NCI-H526 (cell line): ENCODE measurements at places on chromosomes 4 and X.
A peak's percentile ranks its signal among the peaks of the same experiment; 100 is the strongest.

DNA sequence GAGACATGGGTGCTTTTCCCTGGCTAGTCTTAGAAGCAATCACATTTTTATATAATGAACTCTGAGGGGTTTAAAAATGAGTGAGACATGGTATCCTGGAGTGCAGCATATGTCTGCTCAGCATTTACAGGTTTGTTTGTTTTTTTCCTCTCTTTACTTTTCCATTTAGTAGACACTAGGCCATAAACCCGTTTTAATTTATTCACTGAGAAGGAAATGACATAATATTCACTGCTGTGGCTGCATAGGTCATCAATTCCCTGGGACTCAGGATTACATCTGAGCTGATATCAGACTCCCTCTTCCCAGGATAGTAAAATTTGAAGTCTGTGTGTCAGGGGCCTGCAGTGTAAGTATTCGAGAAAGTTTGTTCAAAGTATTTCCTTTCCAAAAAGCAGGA lies 178.9 kb upstream of the SPRY1 start:
- DNase-seq = no peak

GRCh38 chr4:111937368-111937767 lies 207.9 kb upstream of the FAM241A start:
- DNase-seq = peak; percentile 41

- no peak for DNase-seq
Measured at GRCh38 chr4:31114816-31115215, 394.6 kb downstream of the PCDH7 start.

- DNase-seq = no peak
Measured at GRCh38 chr4:65805936-65806335, 135.6 kb upstream of the EPHA5 start.

DNA sequence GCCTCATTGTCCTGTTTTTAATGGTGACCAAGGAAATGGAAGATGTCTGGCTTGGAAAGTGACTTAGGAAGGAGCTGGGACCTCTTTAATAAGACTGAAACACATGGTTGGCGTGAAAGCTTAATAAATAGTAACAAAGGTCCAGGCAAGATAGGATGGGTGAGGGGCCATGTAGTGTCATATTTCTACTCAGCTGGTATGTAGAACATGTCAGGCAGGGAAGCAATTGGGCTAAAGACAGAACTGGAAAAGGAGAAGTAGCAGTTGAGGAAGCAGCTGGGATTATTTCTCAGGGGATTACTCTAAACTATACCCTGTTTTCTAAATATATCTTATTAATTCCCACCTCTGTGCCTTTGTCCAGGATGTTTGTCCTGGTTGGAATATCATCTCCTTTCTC lies 18.6 kb downstream of the ITGB1BP2 start:
- no peak for DNase-seq

GRCh38 chr4:41963105-41963504 lies 18.5 kb upstream of the DCAF4L1 start:
- peak; percentile 46 for DNase-seq

DNA sequence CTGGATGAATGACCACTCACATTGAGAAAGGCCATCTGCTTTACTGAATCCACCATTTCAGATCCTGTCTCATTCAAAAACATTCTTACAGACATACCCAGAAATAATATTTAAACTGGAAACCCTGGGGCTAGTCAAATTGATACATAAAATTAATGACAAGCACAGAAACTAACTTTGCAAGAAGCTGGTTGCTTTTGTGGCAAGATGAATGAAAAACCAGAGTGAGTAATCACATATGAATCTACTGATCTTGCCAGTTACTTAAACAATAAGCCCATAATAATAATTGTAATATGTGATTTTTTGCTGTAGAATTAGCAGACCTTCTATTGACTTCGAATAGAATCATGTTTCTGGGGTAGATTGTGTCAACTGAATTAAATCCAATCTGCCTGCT lies 235.1 kb downstream of the PPARGC1A start:
- no peak for DNase-seq

DNA sequence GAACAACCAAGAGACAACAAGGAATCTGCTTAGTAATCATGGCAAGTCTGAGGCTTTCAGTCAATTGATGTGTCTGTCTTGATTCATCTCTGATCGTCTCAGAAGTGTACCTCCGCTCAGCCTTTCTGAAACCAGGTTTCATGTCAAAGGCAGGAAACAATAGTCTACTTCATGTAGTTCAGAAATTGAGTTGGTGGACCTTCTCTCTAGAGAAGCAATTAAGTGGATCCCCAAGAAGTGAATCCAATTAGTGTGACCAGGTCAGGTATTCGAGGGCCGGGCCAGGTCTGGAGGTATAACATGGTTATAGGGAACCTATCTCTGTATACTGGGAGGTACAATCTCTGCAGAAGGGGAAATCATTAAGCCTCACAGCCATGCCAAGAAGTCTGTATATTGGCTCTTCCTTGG lies 32.0 kb downstream of the DAPP1 start:
- DNase-seq = no peak

DNA sequence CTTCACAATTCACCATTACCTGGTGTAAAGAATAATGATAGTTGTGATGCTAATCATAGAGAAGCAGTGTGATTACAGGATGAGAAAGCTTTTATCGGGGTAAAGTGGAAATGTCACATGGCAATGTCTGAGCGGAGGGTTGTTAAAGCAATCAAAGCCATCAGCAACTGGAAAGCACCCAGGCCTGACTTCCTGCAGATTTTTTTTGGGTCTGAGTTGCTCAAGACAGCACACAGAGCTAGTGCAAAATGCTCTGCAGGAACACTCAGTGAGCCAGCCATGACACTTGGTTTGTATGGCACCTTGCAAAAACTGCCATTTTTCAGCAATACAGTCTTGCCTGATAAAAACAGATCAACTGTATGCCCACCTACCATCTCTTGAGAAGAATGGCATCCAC lies 152.9 kb downstream of the COL4A6 start:
- no peak for DNase-seq

- no peak for DNase-seq
Measured at GRCh38 chr4:83281307-83281706, 3.3 kb downstream of the COQ2 start.

DNA sequence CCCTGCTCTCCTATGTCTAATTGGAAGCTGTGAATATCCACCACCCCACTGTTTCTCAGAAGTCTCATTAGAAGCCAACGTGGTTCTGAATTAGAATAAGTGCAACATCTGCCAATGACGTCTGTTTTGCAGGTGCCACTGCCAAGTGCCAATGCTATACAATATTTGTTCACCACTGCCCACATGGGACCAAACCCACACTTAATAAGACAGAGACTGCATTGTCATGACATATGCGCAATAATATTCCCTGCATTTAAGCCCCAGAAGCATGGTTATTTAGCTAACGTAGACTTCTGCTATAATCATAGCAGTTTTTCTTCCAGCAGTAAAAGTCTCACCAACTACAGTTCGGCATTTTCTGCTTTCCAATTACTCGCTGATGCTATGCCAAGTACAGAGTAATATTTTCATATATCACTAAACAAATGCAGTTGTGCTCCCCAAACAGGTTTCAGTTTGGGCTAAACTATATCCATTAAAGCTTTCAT lies 262.5 kb upstream of the PCDH18 start:
- DNase-seq = no peak

GRCh38 chrX:101485212-101485949 lies at the start of gene ARMCX4:
TSS of gene ARMCX4 (plus strand) at chrX:101485456. CDS start at chrX:101488590, 3,134 bp downstream.
- no peak for DNase-seq

DNA sequence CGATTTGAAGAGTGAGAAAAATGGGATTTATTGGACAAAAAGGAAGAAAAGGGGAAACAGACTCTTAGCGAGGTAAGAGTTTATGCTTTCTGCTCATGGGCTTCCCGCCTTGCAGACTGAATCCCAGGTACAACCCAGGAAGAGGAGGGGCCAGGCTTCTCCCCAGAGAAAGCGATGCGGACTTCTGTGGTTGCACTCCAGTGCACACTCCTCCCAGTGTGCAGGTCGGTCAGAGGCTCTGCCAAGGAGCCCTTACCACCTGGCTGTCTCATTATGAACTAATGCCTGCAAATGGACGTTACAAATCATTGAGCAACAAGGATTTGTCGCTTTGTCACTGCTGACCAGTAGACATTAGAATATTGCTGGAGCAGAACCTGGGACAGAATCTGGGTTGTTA lies 39.9 kb upstream of the GLRA2 start:
- no peak for DNase-seq

DNA sequence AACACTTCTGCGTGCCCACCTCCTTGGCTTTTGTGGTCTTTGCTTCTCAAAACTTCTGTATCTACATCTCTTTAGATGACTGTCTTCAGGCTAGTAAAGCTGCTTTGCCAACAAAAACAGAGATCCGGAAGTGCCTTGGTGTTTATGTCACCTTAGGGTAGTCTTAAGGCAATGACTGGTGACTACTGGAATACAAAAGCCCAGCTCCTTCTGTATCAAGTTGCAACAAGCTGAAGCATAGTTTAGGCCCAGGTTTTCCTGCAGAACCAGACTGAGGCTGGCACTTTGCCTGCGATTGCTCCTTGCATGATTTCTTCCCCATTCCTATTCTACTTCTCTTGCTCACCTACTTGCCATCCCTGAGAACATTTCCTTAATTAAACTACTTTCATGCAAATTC lies 333.8 kb downstream of the DMD start:
- DNase-seq = no peak

GRCh38 chr4:56505269-56506130 lies at the start of gene ARL9:
TSS of gene ARL9 (plus strand) at chr4:56505791. CDS start at chr4:56505863, 72 bp downstream.
- DNase-seq = peak; percentile 55

DNA sequence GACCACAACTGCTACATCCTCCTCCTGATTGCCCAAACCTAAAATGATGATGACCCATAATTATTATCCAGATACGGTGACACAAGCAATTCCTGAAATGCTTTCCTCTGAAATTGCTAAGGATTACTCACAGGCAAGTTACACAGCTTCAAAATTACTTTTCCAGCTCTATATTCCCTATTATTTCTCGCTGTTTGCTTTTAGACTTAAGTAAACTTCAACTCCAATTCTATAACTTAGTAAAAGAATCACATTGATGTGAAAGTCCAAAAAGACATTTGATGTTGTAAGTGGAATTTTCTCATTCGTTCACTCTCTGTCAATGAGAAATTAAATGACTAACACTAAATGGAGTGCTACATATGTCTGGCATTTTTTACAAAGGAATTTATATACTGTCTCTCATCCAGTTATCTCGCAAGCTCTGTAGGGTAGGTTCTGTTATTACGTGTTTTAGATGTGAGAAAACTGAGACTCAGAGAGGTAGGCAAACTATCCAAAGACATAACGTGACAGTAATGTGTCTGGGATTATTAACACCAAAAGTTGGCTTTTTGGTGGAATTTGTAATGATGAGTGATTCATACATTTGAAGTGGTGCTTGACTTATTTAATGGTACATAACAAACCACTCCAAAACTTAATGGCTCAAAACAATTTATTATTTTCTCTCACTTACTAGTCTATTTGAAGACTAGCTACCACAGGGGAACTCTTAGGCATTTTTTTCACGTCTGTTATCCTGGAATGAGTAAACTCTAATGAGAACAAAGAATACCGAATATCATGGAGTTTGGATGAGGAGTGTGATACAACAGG lies 31.5 kb downstream of the PALLD start:
- no peak for DNase-seq

DNA sequence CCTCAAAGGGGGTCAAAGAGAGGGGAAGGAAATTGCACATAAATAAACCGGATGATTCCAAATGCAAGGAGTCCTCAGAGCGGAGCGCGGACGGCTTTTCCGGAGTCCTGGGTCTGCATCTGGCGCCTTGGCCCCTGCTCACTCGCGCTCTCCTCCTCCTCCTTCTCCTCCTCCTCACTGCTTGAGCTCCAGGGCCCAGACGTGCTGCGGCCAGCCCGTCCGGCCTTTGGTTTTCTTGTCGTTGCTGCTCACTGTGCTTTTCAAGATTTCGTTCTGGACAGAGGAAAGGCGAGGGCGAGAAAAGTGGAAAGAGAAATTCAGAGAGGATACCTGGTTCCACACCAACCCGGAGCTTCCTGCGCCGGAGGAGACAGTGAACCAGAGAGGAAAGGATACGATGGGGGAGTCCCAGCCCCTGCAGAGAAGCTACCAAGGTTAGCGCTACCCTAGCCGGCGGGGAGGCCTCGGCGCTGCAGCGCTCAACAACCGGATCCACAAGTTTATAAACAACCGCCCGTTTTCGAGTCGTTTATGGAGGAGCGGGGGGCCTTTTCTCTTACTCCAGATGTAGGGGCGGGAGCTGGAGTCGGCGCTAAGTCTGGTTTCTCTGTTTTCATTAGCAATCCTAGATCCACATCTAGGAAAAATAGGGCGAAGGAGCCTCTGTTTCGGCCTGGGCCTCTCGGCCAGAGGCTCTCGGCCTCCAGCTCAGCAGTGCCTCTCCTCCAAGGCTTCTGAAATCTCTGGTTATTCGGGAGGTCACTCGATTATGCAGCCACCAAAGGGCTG lies 2.7 kb downstream of the HAND2 start:
- no peak for DNase-seq

DNA sequence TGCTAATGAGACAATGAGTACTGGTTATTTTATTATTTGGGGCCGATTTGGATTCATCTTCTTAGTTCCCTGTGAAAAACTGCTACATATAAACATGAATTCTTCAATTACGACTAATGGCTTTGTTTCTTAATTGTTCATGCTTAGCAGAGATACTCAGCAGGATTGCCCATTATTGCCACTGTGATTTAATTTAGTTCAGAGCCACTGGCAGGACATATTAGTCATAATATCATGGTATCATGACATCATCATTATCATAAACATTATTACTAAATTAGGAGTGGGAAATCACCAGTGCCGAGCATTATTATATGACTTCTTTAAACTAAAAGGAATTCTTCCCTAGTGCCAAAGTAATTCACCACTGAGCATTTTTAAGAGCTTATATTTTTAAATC lies 201.4 kb downstream of the SPOCK3 start:
- DNase-seq = no peak

GRCh38 chrX:69951753-69952152 lies 98.0 kb downstream of the AWAT2 start:
- no peak for DNase-seq

DNA sequence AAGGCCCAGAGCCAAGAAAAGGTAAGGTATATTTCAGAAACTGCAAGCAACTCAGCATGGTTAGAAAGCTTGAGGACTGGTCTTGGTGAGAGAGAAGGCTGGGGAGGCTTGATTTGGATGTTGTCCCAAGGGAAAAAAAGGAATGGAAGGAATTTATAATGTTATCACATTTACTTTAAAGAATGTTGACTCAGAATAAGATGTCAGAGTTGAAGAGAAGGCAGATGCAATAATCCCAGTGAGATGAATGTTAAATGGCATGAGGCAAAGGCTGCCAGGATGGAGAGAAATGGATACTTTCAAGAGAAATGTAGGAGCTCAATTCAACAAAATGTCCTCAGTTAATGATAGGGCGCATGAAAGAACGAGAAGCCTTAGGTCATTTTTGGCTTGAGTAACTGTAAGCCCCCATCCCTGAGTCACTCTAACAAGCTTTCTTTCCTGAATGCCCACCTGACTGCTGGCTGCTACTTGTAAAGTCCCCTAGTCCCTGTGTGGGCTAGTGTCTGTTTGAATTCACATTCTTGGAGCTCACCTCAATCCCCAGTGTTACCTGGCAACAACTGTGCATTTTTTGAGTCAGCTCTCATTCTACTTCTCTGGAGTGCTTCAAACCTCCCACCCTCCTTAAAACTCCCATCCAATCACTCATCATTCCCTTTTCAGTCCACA lies 103.0 kb upstream of the TAPT1 start:
- no peak for DNase-seq

GRCh38 chr4:113071805-113072204 lies 22.4 kb downstream of the ANK2 start:
- DNase-seq = no peak

- no peak for DNase-seq
Measured at GRCh38 chr4:185912779-185913178, 100.8 kb upstream of the SORBS2 start.

GRCh38 chr4:163703251-163703650 lies 208.8 kb downstream of the TMA16 start:
- no peak for DNase-seq

GRCh38 chrX:66633541-66633940 lies 5.3 kb downstream of the EDA2R start:
- DNase-seq = no peak
